T-helper 17 cell (primary cell): ENCODE measurements at places on chromosomes 6 and 20. TPM values are rescaled to one million over a fixed set of nuclear protein-coding genes. Genes with fewer than 3 reads are reported as not detected.

Gene BTN1A1
- total RNA-seq = 0.10 TPM

Gene PGC
- not detected for total RNA-seq

Gene CLPSL1
- not detected for total RNA-seq

- peaks cover 33% of the 10 kb centered on the region for H3K4me1 ChIP-seq
- no peak overlapping the region for H3K4me3 ChIP-seq
- no peak for DNase-seq
Observed at GRCh38 chr6:13766201-13766634, 48.1 kb downstream of the MCUR1 start.

DNA sequence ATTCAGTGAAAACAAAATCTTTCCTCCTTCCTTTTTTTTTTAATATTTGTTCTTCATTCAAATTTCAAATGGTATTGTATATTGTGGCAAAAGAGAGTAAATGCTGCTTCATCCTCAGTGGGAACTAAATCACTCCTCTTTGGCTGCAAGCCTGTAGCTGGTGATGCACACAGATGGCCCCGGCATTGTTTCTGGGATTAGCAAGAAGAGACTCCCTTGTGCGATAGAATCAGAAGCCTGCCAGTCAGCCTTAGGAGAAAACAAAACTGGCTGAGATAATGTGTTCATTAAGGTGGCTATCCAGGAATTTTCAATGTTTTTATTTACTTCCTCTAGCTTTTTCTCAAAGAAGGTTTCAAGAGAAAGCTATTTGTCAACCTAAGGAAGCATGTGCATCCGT, 20.7 kb upstream of the ELOVL2 start:
- no peaks in the 10 kb centered on the region for H3K36me3 ChIP-seq
- H3K4me3 ChIP-seq = no peak overlapping the region
- peaks cover 44% of the 10 kb centered on the region for H3K27me3 ChIP-seq
- H3K4me1 ChIP-seq = peaks cover 2% of the 10 kb centered on the region

DNA sequence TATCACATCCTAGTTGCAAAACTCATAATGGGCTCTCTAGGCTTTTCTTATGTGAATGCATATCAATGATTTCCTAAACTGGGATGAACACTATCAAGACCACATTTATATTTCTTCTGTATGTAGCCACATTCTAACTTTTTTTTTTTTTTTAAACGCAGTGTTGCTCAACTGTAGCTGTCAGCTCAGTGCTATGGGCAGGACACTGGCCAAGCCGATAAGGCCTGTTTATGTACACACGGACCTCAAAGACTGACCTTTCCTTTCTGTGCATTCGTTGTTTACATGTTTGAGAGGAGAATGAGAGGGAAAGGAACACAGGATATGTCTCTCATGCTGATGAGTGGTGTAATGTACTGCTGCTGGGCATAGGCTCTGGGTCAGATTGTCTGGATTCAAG, 75.1 kb upstream of the B3GAT2 start:
- H3K4me1 ChIP-seq = no peaks in the 10 kb centered on the region
- H3K4me3 ChIP-seq = no peak overlapping the region
- peaks cover 3% of the 10 kb centered on the region for H3K36me3 ChIP-seq
- no peak overlapping the region for H3K27ac ChIP-seq

DNA sequence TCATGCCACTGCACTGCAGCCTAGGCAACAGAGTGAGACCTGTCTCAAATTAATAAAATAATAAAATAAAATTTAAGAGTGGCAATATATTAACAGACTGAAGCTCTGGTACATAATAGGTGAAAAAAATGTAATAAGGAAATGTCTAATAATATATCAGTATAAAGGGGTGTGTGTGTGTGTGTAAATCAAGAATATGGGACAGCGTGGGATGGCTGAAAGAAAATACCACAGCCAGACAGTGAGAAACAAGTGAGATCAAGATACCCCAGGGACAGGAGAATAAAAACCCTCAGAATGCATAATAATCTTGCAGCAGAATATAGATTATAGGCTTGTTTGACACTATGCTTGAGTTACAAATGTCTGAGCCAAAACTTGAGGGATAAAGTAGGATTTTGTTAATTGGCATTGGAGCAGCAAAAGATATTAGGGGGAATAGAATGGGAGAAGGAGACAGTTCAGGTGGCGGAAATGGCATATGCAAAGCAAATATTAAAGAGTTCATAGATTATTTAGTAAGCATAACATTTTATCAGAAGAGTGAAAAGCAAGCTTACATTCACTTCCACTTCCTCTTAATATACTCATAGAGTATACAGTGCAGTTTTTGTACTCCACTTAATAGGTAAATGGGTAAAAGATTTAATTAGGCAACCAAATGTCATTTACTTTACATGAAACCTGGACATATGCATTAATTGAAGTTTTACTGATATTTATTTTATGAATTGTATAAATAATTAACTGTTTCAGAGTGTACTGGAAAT, 398.5 kb upstream of the GJE1 start:
- no peak overlapping the region for H3K27ac ChIP-seq
- peaks cover 3% of the 10 kb centered on the region for H3K36me3 ChIP-seq
- no peak for DNase-seq
- peaks cover 2% of the 10 kb centered on the region for H3K4me1 ChIP-seq
- peaks cover 4% of the 10 kb centered on the region for H3K27me3 ChIP-seq
